Activated CD4-positive, alpha-beta T cell treated with anti-CD3 and anti-CD28 coated beads, Interleukin-2, amount 10 ng/mL, durations not matched to agents 7 days and 5 days (primary cell): ENCODE measurements at places on chromosomes 16 and 17. TPM values are rescaled to one million over a fixed set of nuclear protein-coding genes. Genes with fewer than 3 reads are reported as not detected.
A peak's percentile ranks its signal among the peaks of the same experiment; 100 is the strongest.

- no peak overlapping the region for H3K27ac ChIP-seq
- H3K4me1 ChIP-seq = peaks cover 13% of the 10 kb centered on the region
- no peak for DNase-seq
These were observed 1.1 kb downstream of the CSF3 start for GRCh38 chr17:40015998-40016985.

DNA sequence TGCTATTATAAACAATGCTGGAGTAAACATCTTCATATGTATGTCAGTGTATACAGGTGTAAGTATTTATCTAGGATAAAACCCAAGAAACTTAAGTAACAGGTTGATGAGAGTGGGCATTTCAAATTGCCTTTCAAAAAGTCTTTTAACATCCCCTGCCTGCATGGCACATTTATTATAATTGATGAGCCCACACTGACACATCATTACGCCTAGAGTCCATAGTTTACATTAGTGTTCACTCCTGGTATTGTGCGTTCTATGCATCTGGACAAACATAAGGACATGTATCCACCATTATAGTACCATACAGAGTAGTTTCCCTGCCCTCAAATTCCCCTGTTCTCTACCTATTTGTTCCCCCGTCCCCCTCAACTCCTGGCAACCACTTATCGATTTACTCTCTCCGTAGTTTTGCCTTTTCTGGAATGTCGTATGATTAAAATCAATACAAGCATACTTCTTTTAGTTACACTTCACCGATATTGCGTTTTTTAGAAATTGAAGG lies 53.7 kb downstream of the NACA2 start:
- H3K27ac ChIP-seq = no peak overlapping the region
- H3K4me1 ChIP-seq = peaks cover 3% of the 10 kb centered on the region
- no peak for DNase-seq

DNA sequence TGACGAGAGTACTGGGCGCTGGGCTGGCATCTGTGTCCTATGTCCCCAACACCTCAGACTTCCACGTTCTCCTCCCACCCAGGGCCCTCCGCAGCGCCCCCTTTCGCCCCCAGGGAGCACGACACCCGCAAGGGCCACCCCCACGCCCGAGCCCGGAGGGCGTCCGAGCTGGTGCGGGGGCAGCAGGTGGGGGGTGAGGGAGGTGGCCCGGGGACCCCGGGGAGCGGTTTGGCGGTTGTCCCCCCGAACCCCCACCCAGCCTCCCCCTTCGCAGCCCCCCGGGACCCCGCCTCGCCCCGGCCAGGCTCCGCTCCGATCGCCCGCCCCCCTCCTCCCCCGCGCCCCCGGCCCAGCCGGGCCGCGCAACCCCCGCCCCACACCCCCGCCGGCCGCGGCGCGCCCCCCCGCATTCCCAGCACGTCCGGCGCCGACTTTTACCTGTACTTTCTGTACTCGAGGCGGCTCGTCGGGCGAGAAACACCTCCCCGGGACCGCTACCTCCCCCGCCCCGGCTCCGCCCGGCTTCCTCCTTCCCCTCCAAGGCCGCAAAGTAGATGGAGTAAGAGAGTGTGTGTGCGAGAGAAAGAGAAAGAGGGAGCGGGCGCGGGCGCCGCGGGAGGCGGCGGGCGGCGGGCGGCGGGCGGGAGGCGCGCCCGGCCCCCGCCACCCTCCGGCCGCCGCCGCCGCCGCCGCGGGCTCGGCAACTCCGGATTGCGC lies 901 bp downstream of the CDYL2 start:
- H3K36me3 ChIP-seq = peaks cover 11% of the 10 kb centered on the region
- H3K27me3 ChIP-seq = no peaks in the 10 kb centered on the region
- H3K4me1 ChIP-seq = peaks cover 40% of the 10 kb centered on the region
- H3K4me3 ChIP-seq = peak overlapping the region; percentile 90
- DNase-seq = peak; percentile 67

Gene PRR15L
- not detected for total RNA-seq

- H3K27ac ChIP-seq = no peak overlapping the region
- H3K27me3 ChIP-seq = no peaks in the 10 kb centered on the region
- no peak overlapping the region for H3K4me3 ChIP-seq
These were observed 16.0 kb upstream of the SOX9 start for GRCh38 chr17:72104863-72105234.

DNA sequence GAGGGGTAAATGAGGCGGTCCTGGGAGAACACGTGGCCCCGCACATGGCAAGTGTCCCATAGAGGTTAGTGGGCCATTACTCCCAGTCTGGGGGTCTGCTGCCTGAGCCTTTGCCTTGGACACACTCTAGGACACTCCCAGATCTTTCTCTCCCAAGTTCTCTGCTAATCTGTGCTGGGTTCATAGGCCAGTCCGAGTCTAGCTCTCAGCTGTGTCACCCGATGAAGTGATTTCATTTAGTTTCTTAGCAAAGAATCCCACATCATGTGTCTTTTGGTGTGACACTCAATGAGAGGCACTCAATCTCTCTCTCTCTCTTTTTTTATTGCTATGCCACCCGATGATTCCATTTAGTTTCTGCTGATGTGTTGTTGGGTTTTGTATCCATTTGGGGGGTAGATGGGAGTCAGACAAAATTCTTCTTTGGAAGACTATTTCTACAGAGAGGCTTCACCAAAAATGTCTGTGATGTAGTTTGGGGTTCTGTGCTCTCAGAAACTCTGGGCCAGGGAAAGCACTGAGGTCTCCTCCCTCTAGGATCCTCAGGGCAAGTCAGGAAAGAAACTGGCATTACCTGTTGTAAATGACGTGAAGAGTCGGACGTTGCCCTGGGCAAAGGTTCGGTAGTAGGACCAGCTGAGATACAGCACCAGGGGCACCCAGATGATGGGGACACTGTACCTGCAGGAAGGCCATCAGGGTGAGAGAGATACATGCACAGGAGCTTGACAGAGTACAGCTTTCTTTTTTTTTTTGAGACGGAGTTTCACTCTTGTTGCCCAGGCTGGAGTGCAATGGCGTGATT lies 25.2 kb upstream of the MLKL start:
- DNase-seq = no peak
- peaks cover 4% of the 10 kb centered on the region for H3K27me3 ChIP-seq
- peaks cover 3% of the 10 kb centered on the region for H3K36me3 ChIP-seq
- H3K27ac ChIP-seq = no peak overlapping the region

Gene SEPTIN12
- total RNA-seq = not detected

Gene GP1BA
- not detected for total RNA-seq

- peak; percentile 85 for DNase-seq
- peaks cover 79% of the 10 kb centered on the region for H3K4me1 ChIP-seq
- peaks cover 2% of the 10 kb centered on the region for H3K36me3 ChIP-seq
- H3K27me3 ChIP-seq = no peaks in the 10 kb centered on the region
- H3K27ac ChIP-seq = peak overlapping the region; percentile 100
- H3K4me3 ChIP-seq = peak overlapping the region; percentile 90
These were observed 20.1 kb downstream of the CD7 start for GRCh38 chr17:82297280-82297713.

DNA sequence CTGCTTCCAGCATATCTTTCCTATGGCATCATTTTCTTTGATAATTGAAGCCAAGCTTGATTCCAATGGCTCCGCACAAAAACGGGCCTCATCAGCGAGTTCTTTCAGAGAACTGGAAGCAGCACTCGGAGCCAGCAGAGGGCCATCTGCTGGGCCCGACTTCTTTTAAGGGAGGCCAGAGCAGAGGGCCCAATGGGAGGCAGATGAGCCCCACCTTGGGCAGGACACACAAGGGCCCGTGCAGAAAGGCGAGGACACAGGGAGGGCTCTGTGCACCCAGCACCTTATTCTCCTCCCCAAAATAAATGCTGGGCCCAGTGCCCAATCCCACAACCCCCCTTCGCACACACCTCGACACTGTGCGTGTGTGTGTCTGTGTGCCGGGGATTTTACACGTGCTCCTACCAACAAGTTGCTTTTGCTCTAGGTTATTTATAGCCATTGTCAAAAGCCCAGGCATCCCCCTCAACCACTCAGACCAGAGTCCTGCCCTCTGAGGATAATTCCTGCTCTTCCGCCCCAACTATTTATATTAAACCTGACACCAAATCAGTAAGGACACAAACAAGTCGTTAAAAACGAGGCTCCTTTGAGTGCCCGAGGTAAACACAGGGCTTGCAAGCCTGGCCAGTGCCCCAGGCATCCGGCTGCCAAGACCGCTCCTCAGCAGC lies 6.8 kb downstream of the AXIN2 start:
- DNase-seq = no peak
- H3K4me3 ChIP-seq = no peak overlapping the region
- H3K36me3 ChIP-seq = peaks cover 26% of the 10 kb centered on the region
- peaks cover 16% of the 10 kb centered on the region for H3K27me3 ChIP-seq
